ENCODE measurements at places on chromosomes 5 and 9.

DNA sequence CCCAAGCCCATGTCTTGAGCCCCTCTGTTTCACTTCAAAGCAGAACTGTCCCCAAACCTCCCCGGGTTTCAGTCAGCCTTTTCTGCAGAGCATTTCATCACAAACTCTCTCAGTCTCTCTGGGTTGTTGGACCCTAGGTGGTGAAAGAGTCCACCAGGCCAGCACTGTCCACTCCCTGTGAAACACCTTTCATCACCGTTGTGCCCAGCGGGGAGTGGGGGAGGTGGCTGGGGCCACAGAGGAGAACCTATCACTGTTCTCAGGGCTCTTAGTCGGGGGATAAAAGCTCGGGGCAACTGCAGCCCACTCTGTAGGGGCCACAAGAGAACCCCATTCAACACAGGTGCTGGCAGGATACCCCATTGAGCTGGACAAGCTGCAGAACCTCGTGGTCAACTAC, 5.4 kb upstream of the RABL6 start:
- no peak for DNase-seq

DNA sequence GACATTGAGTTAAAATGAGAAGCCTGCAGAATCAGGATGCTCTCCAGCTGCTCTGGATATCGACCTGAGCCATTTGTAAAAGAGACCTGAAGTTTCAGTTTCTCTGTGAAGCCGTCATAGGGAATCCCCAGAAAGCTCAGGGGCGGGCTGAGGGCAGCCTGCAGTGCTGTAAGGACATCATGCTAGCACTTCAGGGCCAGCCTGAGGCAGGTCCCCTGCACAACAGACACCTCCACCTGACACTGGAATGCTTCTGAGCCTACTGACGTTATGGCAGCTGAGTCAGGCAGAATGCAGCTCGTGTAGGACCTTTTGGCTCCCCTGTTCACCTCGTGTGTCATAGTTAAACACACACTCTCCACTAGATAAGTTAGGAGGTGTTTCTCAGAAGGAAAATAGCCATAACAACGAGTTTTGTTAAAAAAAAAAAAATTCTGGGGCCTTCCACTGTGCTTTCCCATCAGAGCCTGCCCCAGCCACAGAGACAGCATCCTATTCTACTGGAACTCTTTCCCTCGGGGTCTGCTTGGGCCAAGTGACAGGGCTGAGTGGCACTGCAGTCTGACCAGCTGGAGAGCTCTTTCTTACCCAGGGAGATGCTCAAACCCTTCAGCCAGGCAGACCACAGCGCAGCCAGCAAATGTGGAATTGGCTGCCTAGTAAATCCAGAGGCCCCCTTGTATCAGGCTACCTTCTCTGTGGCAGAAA, 354.9 kb downstream of the DIRAS2 start:
- DNase-seq, result peak; percentile 66

DNA sequence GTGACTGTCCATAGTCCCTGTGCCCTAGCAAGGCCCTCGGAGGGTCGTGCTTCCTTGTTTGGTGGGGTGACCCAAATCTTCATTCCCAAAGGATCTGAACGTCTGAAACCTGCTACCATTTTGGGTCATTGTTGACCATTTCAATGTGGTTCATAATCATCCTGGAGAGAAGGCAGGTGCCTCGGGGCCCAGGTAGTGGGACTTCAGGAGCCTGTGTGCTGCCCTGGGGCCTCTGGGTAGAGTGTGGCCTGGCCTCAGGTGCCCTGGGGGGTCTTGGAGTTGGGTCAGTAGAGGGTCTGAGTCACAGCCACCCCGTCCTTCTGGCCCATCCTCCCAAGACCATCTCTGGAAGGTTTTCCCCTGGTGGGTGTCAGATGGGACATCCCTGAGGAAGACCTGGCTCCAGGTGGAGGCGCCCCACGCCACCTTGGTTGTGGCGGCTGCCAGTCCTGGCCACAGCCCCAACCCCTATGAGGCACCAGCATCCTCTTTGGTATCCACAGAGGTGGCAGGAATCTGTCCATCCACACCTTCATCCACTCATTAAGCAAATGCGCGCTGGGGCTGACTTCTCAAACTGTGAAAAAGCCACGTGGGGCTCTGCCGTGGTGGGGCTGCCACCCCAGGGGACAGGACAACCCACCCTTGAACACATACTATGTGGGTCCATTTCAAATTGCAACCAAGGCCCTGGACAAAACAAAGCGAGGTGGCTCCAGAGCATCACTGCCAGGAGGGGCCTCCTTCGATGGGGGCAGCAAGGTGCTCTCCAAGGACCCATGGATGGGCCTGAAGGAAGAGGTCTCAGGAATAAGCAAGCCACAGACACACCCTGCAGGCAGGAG, 41.6 kb upstream of the FCN1 start:
- DNase-seq, result no peak

GRCh38 chr9:36632892-36633291, 60.2 kb downstream of the MELK start:
- DNase-seq, result peak; percentile 33

DNA sequence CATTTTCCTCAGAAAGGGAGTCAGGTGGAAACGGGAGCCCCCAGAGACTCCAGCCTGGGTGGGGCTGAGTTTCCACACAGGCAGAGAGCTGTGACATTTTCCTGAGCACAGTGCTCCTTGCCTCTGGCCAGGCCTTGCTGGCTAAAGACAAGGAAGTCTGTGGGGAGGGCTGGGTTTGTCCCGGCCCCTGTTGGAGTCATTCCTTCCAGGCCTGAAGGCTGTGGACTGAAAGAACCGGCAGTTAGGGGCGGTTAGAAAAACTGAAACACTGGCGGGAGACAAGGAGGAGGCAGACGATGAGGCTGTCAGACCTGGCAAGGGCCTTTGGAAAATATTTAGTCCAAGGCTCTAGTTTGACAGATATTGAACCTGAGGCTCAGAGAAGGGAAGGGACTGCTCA, 29.9 kb downstream of the COL15A1 start:
- no peak for DNase-seq

DNA sequence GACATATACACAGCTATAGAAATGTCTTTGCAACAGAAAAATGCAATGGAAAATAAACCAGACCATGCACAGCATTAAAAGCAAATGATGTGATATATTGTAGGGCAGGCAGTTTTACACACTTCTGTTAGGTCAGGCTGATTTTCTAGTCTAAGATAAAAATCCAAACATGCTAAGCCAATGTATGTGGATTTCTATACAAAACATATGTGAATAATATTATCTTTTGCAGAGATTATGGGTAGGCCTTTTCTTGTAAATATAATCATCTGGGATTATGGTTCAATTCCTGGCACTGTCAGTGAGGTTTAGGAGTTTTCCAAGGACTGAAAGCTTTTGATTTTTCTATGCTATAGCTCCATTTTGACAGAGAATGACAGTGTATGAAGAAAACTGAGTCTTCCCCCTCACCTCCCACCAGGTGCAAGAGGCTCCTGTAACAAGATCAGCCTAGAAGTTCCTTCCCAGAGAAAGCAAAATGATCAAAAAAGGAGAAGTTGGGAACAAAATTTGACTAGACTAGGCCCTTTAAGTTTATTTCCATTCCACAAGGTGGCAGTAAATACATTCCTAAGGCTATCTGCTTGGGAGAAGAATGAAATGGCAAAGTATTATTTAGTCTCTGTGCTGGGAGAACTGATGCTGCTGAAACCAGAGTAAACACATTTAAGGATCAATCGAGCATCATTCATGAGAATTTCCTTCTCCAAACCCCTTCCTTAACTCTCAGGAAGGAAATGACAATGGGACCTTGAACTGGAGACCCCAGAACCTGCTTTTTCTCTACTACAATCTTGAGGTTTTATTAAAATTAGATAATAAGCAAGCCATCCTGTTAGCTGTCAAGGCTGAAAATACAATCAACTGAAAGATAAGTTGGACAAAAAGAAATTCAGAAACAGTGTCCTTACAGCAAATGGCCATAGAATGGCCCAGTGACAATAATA, 133.0 kb upstream of the TUT7 start:
- DNase-seq, result peak; percentile 45

DNA sequence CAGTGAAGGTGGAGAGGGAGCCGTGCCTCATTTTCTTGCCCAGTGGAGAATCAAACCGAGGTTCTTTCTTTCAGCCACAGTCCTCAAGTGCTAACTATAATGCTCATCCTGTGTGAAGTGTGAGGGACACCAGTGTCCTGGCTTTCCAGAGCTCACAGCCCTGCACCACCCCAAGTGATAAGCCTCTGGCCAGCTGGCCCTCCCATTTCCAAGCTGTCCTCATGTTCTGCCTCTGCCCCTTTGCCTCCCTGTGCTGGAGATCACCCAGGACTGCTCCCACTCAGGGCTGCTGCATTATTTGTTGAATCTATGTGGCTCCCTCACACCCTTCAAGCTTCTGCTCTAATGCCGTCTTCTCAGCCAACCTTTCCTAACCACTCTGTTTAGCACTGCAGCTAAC, 224.5 kb upstream of the TUT7 start:
- DNase-seq, result no peak

- DNase-seq, result no peak
These were observed 21.5 kb downstream of the CWC27 start for GRCh38 chr5:64790210-64790609.

- DNase-seq, result no peak
These were observed 295.8 kb upstream of the SGCD start for GRCh38 chr5:156031181-156031580.

DNA sequence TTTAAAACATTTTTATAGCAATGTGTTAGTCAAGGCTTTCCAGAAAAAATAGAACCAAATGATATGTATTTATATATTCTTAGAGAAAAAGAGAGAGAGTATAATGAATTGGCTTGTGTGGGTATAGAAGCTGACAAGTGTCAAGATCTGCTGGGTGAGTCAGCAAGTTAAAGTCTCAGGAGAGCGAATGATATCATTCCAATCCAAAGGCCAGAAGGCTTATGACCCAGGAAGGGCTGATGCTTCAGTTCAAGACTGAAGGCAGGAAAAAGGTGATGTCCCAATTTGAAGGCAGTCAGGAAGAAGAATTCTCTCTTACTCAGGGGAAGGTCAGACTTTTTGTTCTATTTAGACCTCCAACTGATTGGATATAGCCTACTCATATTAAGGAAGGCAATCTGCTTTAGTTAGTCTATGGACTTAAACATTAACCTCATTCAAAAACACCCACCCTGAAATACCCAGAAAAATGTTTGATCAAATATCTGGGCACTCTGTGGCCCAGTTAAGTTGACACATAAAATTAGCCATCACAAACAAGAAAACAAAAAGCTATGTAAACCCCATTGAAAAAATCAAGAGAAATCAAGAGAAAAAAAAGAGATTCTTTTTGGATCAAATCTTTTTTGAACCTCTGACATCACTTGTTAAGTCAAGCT, 189.6 kb downstream of the PIK3R1 start:
- DNase-seq, result no peak

- DNase-seq, result no peak
These were observed 1.7 kb downstream of the STC2 start for GRCh38 chr5:173326501-173326960.

DNA sequence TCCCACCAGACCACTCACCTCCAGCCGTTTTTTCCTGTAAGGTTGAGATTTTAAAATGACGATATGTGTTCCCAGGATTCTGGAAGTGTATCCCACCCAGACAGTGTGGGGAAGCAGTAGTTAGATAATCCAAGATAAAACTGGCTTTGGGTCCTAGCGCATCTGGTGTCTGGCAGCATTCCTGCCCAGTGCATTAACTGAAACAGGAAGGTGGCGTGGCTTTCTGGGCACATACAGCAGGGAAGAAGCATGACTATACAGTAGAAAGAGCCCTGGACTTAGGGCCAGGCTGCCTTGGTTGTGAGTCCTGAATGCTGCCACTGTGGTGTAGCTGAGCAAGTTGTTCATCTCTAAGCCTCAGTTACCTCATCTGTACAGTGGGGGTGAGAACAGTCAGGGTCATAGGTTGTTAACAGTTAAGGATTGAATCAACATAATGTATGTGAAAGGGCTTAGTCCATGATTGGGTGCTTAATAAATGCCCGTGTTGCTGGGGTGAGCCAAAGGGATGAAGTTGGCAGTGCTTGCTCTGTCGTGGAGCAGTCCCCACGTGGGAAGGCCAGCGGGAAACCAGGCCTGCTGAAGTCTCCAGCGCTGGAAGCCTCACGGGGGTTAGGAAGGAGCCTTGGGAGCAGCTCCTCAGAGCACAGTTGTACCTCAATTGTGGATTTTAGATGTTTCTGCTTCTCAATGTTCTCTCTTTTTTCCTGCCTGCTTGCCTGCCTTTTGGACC, 18.0 kb downstream of the CLTA start:
- no peak for DNase-seq
